Stimulated activated CD4-positive, alpha-beta T cell treated with anti-CD3 and anti-CD28 coated beads, Interleukin-12 subunit alpha, Interleukin-12 subunit beta, amount 100 ng/mL, for 48 hours (primary cell): ENCODE measurements at places on chromosomes 6 and 20.

DNA sequence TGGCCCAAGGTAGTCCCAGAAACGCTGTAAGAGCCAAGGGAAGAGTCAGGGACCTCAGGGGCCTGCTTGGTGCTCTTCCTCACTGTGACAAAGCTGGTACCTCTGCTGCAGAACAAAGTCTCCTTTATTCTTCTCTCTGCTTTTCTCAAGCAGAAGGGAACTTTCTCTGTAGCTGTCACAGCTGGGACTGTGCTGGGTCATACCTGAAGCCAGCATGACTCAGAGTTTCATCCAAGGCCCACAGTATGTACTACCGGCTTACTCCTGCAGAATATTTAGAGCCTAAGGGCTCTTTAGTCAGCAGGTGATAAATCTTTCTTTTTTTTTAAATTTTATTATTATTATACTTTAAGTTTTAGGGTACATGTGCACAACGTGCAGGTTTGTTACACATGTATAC is 183.2 kb downstream of the TINAG start:
- DNase-seq = no peak

DNA sequence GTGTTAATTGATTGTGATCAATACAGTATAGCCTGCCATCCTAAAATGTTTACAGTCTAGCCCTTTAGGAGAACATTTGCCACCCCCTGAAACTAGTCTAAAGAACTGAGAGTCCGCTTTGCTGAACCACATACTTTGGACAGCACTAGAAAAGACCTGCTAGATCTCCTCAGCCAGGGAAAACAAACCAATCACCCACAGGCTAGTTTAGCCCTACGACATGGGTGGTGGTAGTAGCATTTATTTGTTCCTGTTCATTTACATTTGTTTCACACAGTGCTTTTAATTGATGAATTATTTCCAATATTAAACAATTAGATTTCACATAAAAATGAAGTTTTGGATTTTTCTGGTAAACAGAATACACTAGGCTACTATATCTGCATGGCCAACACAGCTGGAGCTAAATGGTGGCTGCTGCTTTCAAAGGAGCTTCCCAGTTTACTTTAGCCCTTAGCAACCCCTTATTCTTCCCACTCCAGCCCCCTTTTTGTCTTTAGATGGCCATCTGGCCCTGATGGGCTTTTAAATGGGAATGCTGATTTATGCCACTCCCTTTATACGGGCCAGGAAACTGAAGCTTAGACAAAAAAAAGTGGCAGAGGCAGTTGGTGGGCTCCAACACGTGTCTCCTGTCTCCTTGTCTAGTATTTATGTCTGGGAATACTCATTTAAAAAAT is 72.4 kb downstream of the ADGRG6 start:
- DNase-seq = no peak

GRCh38 chr20:8385247-8385646 is 253.2 kb downstream of the PLCB1 start:
- no peak for DNase-seq

- DNase-seq = no peak
Observed at GRCh38 chr6:120378582-120379220, 955.6 kb downstream of the TBC1D32 start.

DNA sequence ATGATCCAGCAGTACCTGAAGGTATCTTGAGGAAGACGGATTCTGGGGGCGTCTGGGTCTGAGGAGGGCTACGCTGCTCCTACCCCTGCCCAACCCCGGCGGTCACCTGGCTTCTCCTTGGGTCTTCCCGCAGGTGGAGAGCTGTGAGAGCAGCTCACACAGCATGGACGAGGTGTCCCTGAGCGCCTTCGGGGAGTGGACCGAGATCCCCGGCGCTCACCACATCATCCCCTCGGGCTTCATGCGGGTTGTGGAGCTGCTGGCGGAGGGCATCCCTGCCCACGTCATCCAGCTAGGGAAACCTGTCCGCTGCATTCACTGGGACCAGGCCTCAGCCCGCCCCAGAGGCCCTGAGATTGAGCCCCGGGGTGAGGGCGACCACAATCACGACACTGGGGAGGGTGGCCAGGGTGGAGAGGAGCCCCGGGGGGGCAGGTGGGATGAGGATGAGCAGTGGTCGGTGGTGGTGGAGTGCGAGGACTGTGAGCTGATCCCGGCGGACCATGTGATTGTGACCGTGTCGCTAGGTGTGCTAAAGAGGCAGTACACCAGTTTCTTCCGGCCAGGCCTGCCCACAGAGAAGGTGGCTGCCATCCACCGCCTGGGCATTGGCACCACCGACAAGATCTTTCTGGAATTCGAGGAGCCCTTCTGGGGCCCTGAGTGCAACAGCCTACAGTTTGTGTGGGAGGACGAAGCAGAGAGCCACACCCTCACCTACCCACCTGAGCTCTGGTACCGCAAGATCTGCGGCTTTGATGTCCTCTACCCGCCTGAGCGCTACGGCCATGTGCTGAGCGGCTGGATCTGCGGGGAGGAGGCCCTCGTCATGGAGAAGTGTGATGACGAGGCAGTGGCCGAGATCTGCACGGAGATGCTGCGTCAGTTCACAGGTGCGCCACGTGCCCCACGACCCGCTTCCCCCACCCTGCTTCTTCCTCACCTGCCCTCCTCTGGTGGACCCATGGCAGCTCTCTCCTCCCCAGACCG is 166.9 kb upstream of the RNF24 start:
- DNase-seq = no peak

GRCh38 chr20:54848262-54848661 is 372.9 kb downstream of the DOK5 start:
- DNase-seq = no peak

- DNase-seq = no peak
Observed at GRCh38 chr6:43639984-43640800, 4.6 kb downstream of the MAD2L1BP start.

- no peak for DNase-seq
Observed at GRCh38 chr6:153167061-153167891, 36.2 kb upstream of the RGS17 start.

DNA sequence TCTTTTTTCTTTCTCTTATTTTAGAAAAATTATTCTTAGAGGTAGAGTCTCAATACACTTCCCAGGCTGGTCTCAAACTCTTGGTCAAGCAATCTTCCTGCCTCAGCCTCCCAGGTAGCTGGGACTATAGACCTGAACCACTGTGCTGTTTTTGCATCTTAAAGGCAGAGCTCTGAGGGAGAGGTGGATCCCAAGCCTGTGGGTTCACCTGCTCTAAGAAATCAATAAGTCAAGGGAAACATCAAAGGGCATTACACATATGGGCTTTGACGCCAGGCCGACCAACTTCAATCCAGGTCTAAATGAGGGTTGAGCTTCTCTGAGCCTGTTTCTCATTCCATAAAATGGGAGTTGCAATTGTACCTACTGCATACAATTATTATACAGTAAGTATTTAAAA is 223.9 kb downstream of the LY86 start:
- no peak for DNase-seq

GRCh38 chr6:66496659-66497058 is 789.6 kb upstream of the EYS start:
- no peak for DNase-seq

- DNase-seq = no peak
Observed at GRCh38 chr6:40054602-40055001, 120.3 kb upstream of the MOCS1 start.

GRCh38 chr6:7919871-7920270 is 9.3 kb upstream of the TXNDC5 start:
- no peak for DNase-seq

GRCh38 chr20:346033-346639 is 775 bp upstream of the NRSN2 start:
- no peak for DNase-seq

DNA sequence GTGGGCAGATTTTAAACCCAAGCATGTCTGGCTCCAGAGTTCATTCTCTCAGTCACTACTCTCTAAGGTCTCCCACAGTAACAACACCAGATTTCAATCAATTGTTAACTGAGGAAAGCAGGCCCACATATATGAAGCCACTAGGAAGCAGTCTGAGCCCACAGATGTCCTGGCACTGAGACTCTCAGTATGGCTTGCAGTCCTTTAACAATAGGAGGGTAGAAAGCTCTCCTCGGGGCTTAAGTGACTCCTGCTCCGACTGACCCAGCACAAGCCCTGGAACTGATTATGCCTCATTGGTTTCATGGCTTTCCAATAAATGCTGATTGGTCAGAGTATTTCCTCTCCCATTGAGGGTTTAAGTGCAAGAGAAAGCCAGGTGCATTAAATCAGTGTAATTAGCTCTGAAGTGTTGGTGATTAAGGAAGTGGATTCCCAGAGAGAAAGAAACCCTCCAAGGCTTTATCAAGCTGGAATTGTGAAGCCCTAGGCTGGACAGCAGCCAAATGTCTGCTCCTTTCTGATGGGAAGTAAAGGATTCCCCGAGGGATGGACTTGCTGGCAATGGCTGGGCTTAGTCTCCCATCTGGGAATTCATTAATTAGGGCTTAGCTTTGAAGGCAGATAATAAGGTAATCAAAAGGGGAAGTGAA is 76.6 kb upstream of the PROKR2 start:
- no peak for DNase-seq

DNA sequence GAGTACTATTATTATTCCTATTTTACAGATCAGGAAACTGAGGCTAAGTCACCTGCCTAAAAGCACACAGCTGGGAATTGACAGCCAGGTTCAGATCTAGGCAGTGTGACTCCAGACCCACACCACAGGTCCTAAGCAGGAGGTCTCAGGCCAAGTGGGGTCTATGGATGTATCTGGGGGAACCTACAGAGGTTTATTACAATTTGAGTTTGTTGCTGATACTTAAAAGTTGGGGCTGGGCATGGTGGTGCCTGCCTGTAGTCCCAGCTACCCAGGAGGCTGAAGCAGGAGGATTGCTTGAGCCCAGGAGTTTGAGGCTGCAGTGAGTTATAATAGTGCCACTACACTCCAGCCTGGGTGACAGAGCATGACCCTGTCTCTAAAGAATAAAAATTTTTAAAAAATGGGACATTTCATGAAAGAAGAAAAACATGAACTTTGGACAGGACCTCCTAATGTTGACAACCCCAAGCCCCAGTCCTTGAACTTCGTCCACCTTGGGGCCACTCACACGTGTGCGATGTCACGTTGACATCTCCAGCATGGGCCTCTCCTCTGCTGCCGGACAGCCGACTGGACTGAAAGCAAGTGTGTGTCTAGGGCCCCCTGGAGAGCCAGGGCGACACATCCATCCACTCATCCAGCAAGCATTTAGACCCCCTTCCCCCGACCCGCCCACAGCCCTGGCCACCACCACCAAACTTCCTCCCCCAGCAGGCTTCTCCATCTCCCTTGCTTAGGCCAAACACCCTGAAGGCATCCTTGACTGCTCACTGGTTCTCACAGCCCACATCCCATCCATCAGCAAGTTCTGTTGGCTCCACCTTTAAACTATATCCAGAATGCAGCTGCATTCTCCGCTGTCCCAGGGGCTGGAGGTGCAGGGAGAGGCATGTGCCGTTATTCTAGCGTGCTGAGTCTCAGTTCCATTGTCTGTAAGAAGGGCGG is 40.0 kb downstream of the NOL4L start:
- DNase-seq = no peak

DNA sequence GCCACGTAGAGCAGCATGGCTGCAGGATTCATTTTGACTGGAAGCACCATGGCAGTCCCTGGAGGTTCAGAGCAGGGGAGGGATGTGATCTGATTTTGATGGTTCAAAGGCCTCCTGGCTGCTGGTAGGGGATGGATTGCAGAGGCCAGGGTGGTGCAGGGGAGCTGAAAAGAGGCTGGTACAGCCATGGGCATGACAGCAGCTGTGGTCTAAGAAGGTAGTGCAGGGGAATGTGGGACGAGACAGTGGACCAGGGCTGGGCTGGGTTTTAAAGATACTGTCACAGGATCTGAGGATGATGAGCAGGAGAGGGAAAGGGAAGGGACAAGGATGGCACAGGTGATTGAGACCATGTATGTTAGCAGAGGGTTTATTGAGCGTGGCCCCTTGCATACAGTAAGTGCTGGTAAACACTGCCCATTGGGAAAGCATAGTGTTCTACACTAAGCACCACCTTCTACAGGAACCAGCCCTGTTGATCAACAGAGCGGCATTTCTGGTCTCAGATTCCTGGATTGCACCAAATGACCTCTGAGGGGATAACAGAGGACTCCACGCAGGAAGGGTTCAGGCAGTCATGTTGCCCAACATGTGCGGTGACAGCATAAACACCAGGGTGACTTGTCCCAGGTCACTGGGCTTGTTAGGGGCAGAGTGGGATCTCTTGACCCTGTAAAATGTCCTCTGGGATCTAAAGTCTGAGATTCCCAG is 14.5 kb upstream of the SIRPA start:
- no peak for DNase-seq

- DNase-seq = no peak
Observed at GRCh38 chr6:17869010-17869752, 118.3 kb downstream of the KIF13A start.

- DNase-seq = no peak
Observed at GRCh38 chr20:57393321-57394120, 2.3 kb downstream of the RBM38 start.

GRCh38 chr6:168201799-168202198 is 117.8 kb downstream of the DACT2 start:
- DNase-seq = no peak

- DNase-seq = no peak
Observed at GRCh38 chr6:101550451-101550850, 156.9 kb downstream of the GRIK2 start.

DNA sequence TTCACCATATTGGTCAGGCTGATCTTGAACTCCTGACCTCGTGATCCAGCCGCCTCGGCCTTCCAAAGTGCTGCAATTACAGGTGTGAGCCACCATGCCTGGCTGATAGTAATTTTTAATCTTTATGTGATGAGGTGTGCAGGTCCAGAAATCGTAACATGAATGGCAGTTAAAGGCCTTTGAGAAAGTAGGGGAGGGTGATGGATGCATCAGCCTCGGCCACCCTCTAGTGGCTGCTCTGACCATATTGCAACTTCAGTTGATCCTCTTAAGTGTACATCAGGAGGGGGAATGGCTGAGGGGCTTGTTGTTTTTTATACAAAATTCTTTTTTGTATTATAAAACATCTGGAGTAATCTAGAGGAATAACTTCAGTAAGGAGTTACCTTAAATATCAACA is 193.0 kb downstream of the ZFAND3 start:
- no peak for DNase-seq

GRCh38 chr6:44452725-44453124 is 65.2 kb downstream of the CDC5L start:
- no peak for DNase-seq

- DNase-seq = no peak
Observed at GRCh38 chr6:15658181-15658744, 4.6 kb downstream of the DTNBP1 start.

GRCh38 chr6:136251394-136251793 is 1.3 kb upstream of the MTFR2 start:
- no peak for DNase-seq
